SW480 (cell line): ENCODE measurements at places on chromosomes 2 and 18.
A peak's percentile ranks its signal among the peaks of the same experiment; 100 is the strongest.

GRCh38 chr18:47932603-47933002 is 2.1 kb upstream of the SMAD2 start:
- peak; percentile 4 for DNase-seq

DNA sequence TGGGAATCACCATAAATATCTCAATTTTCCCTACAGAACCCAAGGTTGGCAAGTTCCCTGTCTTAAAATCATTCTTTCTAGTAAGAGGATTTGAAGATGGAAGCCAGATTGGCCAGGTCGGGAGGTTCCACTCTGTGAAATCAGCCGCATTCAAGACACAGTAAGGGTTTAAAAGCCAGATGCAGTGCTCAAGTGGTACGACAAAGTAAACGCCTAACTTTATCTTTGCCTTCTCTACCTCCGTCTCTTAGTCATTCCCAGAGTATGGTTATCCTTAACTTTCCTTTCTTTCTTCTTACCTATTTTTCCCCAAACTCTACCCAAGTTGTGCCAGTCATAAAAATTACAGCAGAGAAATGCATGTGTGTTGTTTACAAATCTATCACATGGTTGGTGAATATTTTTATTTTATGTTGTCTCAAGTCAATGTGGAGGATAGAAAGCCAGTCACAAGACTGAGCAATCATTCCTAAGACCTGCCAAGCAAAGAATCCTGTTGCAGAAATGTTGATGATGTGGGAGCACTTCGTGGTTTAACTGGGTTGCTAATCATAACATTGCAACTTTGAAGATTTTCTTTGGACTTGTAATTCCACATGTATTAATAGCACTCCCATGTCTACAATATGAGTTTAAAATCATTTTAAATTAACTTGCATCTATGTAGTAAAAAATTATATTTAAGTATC is 62.6 kb downstream of the SLC40A1 start:
- DNase-seq, result no peak

- DNase-seq, result no peak
Measured at GRCh38 chr2:36882532-36882931, 83.8 kb downstream of the STRN start.

DNA sequence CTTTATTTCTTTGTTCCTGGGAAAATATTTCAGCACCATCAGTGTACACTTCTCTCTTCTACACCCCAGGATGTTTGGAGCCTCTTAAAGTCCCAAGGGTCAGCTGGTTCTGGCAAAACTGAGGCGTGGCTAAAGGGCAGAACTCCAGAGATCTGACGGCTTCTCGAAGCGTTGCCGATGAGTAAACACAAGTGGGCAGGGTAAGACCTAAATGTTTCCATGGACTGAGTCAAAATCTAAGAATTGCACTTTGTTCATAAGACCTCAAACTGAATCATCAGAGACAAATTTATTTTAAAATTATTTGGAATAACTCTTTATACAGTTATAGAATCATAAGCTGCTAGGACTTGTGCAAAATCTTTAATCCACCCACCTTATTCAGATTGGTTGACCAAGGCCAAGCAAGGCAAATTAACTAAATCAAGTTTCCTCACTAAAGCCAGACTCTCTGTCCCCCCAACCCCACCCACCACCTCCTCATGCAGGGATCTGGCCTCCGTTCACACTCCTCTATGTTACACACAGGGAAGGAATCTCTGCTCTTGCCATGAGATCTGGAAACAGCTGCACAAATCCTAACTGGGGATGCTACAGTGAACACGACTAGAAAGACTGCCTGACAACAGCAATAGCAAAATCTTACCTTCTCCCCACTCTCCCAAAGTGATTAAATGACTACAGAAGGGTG is 342.6 kb upstream of the KLHL29 start:
- no peak for DNase-seq

DNA sequence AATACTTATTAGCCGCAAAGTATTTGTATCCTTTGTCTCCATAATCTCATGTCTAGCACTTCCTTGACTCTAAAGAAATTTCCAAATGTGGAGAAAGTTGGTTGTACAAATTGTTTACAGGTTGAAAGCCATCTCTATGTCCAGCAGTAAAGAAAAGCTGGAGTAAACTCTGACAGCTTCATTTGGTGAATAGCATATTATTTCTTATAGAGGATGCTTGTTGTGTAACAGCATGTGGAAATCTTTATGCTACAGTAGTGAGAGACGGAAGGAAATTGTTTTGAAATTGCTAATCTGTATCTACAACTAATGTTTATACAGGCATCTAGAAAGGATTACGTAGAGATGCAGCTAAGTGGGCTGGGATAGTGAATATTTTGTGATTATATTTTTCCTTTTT is 78.5 kb downstream of the UGGT1 start:
- DNase-seq, result no peak

DNA sequence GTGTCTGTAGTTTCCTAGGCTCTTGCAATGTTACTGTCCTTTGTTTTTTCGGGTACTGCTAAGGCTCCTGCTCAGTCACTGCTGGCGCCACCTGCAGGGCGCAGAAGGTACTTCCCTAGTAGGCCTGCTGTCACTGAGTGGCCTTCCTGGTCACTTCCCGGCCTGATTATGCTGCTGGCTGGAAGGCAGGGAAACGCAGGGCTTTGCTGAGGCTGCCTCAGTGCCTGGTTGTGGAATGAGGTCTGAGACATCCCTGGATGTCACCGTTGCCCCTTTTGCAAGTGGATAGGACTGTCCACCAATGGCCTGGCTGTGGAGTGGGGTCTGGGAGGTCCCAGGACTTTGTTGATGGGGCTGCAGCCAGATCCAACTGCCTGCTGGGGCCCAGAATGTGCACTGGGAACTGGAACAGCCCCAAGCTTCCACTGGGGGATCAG is 13.1 kb downstream of the DAW1 start:
- DNase-seq, result peak; percentile 52

GRCh38 chr18:23809415-23809814 is 120.2 kb downstream of the LAMA3 start:
- no peak for DNase-seq

DNA sequence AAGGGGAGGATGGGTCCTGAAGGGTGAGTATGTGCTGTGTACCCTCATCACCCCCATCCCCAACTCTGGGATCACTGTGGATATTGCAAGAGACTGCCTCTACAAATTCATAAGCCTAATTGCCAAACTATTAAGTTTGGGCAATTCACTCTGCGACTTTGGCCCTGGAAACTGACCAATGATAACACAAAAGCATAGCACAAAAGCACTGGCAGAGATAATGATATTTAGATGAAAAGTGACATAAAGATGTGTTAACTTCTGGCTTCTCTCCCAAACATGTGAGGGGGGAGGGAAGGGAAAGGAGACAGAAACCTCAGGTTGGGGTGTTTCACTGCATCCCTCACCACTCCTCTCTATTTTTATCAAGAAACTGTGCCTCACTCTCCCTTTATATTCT is 150.3 kb downstream of the SATB2 start:
- no peak for DNase-seq
